ENCODE measurements at places on chromosomes 11 and 22.

GRCh38 chr11:854601-855329 is 12.1 kb downstream of the TSPAN4 start:
- no peak for DNase-seq

- no peak for DNase-seq
Observed at GRCh38 chr11:3338569-3339339, 40.2 kb downstream of the ZNF195 start.

- DNase-seq: no peak
Observed at GRCh38 chr11:65609665-65610064, 4.4 kb downstream of the MAP3K11 start.

DNA sequence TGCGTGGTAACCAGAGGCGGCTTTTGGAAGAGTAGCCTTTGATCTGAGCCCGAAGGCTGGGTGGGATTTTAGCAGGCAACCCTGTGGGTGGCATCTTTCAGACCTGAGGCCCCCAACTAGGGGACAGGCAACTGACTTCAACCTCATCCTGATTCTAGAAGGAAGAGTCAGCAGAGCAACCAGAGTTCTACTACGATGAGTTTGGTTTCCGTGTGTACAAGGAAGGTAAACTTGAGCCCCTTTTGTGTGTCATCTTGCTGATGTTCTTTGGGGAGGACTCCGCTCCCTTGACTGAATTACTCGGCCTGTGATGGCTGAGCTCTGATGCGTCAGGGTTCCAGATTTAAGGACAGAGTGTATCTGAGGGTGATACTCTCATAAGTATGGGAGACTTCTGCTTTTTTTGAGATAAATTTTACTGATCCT is 31.6 kb downstream of the SGSM3 start:
- DNase-seq: no peak

DNA sequence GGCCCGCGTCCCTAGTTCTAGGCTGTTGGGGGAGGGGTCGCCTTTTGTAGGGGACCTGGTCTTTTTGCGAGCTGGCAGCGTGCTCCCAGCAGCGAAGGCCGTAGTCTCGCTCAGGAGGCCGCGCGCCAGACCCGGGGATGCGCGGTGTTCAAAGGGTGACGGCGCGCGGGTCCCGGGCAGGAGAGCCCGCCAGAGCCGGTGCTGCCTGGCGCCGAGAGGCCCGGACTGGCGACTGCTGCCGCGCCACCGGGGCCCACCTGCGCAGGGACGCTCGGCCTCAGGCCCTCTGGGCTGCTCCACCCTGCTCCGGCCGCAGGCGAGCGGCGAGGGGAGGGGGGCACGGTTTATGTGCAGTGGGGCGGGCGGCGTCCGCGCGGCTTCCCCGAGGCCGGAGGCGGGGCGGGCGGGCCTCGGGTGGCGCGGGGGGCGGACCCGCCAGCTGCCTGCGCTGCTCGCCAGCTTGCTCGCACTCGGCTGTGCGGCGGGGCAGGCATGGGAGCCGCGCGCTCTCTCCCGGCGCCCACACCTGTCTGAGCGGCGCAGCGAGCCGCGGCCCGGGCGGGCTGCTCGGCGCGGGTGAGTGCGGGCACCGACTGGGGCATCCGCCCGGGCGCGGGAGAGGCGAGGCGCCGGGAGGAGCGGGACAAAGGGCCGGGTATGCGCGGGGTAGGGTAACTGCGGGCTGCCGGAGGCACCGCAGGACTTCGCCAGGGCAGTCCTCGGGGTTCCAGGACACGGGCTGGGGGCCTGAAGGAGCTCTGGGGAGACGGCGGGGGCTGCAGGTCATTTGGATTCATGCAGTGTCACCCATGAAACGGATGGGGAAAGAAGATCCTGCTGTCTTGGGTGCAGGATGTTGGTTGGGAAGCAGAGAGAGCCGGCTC is at the start of gene PRSS23:
Gene PRSS23, plus strand, starts transcription at position 467 of the 884 bp plus-strand sequence. CDS start 7,102 bp downstream, outside the sequence.
- no peak for DNase-seq

GRCh38 chr11:104573441-104573990 is 324.7 kb downstream of the CASP12 start:
- no peak for DNase-seq

DNA sequence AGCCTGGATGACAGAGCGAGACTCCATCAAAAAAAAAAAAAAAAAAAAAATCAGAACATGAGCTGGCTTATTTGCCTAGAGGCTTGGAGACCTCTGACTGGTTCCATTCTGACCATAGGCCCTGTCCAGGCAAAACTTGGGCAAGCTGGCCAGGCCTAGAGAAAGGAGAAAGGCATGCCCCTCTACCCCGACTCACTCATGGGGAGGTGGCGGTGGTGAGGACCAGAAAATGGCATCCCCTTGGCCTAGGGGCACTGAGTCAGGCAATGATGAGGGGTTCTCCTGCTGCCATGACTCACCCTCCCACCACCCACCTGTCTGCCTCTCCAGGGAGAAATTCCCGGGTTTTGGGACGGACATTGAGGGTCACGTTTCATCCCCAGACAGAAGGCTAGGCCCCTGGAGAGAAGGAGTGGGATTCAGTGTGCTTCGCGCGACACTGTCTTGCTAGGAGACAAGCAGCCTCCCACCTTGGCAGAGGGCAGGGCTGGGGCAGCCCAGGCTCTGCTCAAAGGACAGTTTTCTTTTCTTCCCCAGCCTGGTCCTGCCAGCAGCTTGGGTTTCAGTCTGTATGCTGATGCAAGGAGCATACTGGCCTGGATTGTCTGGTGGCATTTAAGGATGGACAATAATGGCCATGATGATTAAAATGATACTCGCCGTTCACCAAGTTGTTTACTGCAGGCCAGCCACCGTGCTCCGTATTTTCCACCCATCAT is 17.2 kb downstream of the TOB2 start:
- DNase-seq: no peak

- DNase-seq: peak; percentile 44
Observed at GRCh38 chr22:32796865-32797573, 4.5 kb upstream of the TIMP3 start.

- DNase-seq: peak; percentile 46
Observed at GRCh38 chr11:1073261-1073724, 1.4 kb upstream of the MUC2 start.

GRCh38 chr11:82233201-82233600 is 500.5 kb downstream of the FAM181B start:
- no peak for DNase-seq

GRCh38 chr22:38700789-38701628 is at the start of gene JOSD1:
Gene JOSD1, minus strand, starts transcription at chr22:38700943. Its CDS starts 956 bp downstream, at chr22:38699987.
- DNase-seq: peak; percentile 74

- no peak for DNase-seq
Observed at GRCh38 chr22:27842201-27842600, 40.6 kb upstream of the MN1 start.

GRCh38 chr11:133776671-133777367 is 68.5 kb downstream of the SPATA19 start:
- DNase-seq: no peak

GRCh38 chr11:35170503-35170902 is 31.5 kb downstream of the CD44 start:
- no peak for DNase-seq

DNA sequence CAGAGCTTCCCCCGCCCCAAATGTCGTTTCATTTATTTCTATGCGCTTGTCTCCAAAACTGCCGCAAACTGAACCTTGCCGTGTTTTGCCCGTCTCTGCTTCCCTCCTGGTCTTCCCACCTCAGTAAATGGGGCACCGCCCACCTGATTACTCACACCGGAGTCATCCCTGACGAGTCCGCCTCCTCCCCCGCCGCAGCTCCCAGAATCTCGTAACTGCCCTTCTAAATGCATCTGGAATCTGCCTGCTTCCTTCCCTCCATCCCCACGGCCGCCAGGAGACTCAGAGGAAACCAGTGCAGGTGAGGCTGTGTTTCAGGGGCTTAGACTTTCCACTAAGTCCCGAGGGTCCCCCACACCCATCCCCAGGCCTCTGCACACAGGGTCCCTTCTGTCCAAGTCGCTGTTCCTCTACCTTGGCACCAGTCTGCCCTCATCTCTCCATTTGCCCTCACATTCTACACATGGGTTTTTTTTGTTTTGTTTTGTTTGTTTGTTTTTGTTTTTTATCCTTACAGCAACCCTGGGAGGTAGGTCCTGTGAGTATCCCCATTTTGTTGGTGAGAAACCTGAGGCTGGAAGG is 62.6 kb upstream of the PHF21B start:
- no peak for DNase-seq

DNA sequence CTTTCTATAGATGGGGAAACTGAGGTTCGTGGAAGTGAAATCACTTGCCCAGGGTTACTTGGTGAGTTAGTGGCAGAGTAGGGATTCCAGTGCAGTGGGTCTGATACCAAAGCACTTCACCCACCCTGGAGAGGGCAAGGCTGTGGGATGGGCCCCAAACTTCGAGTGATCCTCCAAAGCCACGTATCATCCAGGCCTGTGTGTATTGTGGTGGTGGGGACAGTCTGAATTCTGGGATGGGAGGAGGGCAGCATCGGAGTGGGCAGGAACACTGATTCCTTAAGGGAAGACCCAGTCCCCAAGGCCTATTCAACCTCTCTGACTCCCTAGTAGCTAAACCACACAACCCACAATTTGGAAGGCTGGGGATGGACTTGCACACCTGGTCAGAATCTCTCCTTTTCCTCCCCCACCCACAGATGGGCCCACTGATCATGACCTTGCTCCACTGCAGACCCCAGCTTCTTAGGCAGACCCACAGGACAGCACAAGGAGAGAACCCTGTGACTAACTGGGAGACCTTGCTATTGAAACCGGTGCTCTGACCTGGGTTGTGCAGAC is 11.5 kb downstream of the TMPRSS13 start:
- DNase-seq: no peak

- peak; percentile 59 for DNase-seq
Observed at GRCh38 chr11:14300661-14301304, 58.2 kb downstream of the RRAS2 start.

DNA sequence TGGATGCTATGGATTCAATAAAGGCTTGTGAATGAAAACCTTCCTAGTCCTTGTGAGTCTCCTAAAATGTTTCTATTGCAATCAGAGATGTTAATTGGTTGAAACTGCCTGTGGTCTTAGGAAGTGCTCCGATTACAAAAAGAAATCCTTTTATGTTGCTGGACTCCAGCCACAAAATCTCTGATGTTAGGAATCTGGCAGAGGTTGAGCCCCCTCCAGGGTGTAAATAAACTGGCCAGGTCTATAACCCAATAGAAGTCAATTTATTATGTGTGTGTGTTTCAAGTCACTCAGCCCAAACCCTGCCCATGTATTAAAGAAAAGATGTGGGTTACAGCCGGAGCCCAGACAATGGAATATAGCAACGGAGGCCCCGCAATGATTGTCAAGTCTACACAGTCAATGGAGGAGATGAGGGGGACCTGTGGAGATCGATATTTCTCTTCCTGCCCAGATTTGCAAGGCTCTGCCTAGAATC is 218.1 kb upstream of the SORL1-AS1 start:
- no peak for DNase-seq

- no peak for DNase-seq
Observed at GRCh38 chr11:16833026-16833425, 94.6 kb downstream of the C11orf58 start.

DNA sequence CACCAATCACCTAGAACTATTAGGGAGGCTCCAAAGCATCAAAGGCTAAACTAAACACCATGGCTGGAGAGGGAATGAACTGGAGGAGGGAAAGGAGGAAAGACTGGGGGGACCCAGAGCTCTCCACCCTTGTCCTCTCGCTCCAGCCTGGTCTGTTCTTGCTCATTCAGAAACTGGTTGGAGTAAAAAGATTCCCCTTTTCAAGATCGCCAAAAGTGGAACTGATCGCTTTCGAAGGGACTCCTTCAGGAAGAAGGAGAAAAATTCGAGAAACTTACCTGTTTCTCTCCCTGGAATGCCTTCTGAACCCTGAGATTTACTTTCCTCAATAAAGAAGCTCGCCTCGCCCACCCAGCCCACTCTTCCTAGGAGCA is 46.9 kb downstream of the OR4D9 start:
- DNase-seq: no peak

GRCh38 chr11:41175304-41175972 is 284.0 kb downstream of the LRRC4C start:
- no peak for DNase-seq

DNA sequence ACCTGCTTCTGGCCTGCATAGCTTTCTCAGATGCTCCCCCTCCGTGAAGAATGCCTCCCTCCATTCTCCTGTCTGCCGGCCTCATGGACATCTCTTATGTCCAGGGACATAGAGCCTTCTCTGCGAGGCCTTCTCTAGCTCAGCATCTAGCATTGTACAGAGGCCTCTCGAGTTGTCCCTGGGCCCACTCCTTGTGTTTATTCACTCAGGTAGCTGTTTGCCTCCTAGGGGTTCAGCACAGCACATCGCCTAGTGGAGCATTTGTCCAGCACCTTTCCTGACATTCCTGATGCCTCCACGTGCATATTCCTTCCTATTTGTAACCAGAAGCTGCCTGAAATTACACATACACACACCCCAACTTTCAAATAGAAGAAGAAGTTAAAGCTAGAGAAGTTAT is 101.3 kb downstream of the TBC1D22A start:
- DNase-seq: peak; percentile 10

- no peak for DNase-seq
Observed at GRCh38 chr11:6825231-6825744, 20.2 kb upstream of the OR10A5 start.

DNA sequence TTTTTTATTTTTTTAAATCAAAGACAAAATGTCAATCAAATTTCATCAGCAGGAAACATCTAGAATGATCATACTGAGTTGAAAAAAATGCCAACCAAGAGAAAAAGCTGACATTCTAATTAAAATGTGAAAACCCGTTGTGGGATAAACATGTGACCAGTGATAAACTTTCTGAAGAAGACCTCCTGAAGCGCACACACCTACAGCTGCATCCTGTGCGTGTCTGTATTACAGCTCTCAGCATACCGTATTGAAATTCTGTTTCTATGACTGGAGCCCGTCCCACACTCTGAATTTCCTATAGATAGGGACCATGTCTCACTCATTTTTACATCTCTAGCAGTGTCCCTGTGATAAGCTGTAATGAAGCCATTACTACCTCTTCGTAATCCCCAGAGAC is 12.2 kb upstream of the NUP50 start:
- no peak for DNase-seq

DNA sequence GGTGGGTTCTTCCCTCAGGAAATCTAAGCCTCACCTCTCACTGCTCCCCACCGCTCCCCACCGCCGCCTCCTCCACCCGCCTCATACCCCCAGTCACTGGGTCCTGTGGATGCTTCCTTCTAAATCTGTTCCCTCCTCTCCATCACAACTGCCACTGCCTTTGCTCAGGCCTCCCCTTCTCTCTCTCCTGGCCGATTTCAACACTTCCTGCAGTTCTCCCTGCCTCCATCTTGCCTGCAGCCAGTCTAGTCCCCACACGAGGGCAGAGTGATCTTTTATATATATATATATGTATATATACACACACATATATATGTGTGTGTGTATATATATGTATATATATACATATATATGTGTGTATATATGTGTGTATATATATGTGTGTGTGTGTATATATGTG is 27.8 kb downstream of the CREB3L1 start:
- peak; percentile 30 for DNase-seq

- DNase-seq: no peak
Observed at GRCh38 chr11:103895106-103895505, 141.3 kb upstream of the DDI1 start.

- no peak for DNase-seq
Observed at GRCh38 chr11:77249427-77249826, 52.1 kb downstream of the GDPD4 start.

Data from HepG2 (cell line).